Stimulated activated CD4-positive, alpha-beta T cell treated with anti-CD3 and anti-CD28 coated beads, Interleukin-2, amount 100 ng/mL, for 24 hours (primary cell): ENCODE measurements at places on chromosomes 13 and 19.

GRCh38 chr19:50460161-50460765 is 16.0 kb upstream of the EMC10 start:
- no peak for DNase-seq

DNA sequence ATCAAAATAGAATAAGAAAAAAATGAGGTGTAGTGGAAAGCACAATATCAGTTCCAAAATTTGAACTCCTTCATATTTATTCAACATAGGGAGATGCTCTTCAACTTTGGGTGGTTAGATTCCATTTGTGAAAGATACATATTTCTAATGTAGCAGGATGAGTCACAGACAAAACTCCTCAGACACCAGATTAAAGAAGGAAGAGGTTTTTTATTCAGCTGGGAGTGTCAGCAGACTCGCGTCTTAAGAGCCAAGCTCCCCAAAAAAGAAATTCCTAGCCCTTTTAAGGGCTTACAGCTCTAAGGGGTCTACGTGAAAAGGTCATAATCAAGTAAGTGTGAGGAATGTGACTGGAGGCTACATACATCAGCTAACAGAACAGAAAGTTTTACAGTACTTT is 6.8 kb upstream of the ZNF765 start:
- DNase-seq, result no peak

DNA sequence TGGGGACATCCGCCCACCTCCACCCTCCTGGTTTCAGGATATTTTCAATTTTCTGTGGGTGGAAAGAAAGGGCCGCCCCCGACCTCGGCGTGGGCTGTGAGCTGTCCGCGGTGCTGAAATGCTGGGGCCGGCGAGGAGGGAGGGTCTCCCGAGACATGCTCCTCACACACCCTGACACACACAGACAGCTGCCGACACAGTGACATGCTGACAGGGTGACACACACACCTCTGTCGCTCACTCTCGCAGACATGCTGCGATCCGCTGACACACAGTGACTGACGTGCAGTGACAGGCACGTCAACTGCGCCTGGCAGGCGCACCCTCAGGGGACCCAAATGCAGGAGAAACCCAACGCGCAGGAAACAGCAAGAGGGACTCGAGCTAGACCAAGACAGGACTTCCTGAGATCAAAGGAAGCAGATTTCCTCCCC is 25.1 kb upstream of the MEIS3 start:
- no peak for DNase-seq

GRCh38 chr13:109885235-109885634 is 98.9 kb upstream of the IRS2 start:
- no peak for DNase-seq
